ENCODE measurements at places on chromosomes 16 and 17. TPM values are rescaled to one million over a fixed set of nuclear protein-coding genes. Genes with fewer than 3 reads are reported as not detected.
A peak's percentile ranks its signal among the peaks of the same experiment; 100 is the strongest.

- DNase-seq = no peak
Observed at GRCh38 chr17:38431346-38432145, 3.3 kb downstream of the ARHGAP23 start.

DNA sequence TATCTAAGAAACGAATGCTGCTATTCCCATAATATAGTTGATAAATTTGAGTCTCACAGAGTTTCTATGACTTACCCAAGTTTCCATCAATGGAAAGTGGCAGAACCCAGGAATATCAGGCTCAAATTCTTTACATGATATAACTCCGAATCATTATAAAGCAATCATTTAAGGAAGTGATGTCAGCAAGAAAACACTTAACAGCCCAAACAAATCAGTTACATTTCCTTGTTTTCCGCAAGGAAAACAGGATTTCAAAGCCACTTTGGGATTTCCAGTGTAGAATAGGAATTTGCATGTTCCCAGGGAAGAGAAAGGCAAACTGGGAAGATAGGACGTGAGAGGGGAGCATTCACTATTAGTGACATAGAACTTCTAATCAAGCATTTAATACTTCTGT, 311.4 kb upstream of the GOT2 start:
- no peak for DNase-seq

GRCh38 chr17:20284570-20285295, 182.6 kb downstream of the LGALS9B start:
- no peak for DNase-seq

GRCh38 chr16:14310519-14310991, 239.4 kb downstream of the MRTFB start:
- no peak for DNase-seq

- no peak for DNase-seq
Observed at GRCh38 chr17:49545806-49546545, 29.7 kb upstream of the NXPH3 start.

DNA sequence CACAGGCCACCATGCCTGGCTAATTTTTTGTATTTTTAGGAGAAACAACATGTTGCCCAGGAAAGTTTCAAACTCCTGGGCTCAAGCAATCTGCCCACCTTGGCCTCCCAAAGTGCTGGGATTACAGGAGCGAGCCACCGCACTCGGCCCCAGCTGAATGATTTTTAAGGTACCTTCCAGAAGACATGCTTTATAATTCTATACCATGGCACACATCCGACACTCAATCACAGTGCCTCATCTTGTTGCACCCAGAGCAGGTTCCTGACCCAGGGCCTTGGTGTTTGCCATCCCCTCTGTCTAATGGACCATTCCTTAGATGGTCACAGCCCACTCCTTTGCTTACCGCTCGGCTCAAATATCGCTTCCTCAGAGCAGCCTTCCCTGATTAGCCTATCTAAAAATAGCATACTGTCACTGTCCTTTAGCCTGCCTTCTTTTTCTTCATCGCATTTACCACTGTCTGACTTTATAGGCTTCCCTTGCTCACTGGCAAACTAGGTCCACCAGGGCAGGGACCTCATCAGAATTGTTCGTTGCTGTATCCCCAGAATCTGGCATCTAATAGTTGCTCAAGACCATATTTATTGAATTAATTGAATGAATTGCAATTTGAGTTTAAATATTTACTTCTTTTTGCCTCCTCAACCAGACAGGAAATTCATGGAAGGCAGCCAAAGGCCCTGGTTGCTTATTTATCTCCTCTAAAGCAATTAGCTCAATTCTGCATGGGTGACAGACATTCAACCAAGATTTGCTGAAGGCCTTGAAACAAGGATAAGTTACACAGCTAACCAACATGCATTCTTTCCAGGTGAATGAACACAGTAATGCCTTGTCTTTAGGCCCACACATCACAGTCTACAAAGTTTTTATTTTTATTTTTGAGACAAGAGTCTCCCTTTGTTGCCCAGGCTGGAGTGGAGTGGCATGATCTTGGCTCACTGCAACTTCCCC, 6.3 kb upstream of the TENT4B start:
- DNase-seq = no peak

ZNF205 gene
- 14.7 TPM for total RNA-seq

VMO1 gene
- total RNA-seq = 0.27 TPM

OR1E2 gene
- not detected for total RNA-seq

- DNase-seq = no peak
Observed at GRCh38 chr17:75558666-75559530, 28.7 kb upstream of the MYO15B start.

DNA sequence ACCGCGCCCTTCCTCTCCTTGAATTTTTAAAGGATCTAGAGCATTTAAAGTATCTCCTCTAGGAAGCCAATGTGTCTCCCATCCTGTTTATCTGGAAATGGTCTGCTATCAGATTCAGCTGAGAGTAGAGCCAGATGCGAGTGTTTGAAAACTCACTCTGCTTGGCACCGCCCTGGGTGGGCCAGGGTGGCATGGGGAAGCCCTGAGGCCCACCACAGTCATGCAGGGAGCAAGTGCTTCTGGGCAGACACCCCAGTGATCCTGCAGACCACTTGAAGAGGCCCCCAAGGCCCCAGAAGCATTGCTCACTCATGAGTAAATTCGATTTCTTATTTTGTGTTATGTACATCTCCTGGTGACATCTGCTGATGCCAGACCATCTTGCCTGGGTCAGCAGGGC, 8.7 kb upstream of the CACNG4 start:
- DNase-seq = no peak

GRCh38 chr17:48490451-48490892, 40.3 kb downstream of the HOXB1 start:
- no peak for DNase-seq

DNA sequence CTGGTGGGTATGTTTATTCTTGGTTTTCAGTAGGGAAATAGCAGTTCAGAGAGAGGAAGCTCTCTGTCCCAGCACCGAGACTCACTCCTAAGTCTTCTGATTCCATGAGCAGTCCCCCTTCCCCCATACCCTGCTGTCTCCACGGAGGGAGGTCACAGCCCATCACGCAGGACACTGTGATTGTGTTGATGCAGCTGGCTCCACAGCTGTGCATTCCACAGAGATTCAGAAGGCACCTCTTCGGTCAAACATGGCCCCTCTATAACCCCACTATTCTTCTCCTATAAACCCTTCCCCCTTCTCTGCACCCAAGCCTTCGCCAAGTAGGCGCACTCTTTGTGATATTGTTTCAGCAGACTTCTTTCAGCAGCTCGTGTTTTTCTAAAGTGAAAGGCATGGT, 104.3 kb upstream of the HLF start:
- DNase-seq = no peak

TRPV3 gene
- 1.9 TPM for total RNA-seq

DNA sequence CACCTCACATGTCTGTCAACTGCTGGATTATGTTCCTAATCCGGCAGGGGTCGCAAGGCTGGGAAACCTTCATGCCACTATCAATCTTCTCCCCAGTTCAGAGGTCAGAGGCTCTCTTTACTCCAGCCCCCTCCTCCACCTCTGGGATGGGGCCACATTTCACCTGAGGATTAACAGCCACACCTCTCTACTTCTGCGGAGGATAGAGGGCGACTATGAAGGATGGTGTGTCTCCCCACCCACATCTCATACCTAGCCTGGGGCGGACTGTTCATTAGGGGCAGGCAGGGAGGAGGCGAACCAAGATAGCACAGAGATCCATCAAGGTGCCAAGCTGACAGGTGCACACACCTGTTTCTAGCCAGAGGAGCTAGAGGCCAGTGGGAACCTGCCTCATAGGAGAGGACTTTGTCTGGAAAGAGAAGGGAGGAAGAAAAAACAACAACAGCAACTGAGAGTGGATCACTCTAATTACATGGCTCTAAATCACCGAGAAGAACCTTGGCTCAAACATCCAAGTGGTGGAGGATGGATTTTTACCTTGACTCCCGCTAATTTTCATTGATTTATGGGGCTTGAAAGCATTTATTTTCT, 41.9 kb upstream of the SKAP1 start:
- DNase-seq = no peak

DNA sequence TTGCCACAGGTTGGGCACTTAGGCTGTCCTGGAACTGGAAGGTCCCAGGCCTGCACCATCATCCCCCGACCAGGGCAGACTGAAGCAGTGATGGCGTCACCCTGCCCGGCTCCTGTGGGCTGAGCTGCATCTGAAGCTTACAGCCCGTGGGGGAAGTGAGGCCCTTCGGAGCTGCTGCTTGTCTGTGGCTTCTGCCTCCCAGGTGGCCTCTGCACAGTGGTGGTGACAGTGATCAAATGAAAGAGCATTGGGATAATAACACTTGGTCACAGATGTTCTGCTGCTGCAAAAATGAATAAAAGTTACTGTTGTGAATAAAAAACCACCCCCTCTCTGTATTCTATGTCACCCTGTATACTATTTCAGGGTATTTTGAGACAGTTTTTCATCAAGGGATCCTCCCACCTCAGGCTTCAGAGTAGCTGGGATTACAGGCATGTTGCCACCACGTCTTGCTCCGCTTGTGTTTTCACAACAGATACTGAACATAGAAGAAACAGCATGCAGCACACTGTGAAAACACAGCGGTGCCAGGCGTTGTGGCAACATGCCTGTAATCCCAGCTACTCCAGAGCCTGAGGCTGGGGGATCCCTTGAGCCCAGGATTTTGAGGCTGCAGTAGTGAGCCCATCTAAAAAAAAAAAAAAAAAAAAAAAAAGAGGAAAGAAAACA, 165.0 kb downstream of the LGALS9B start:
- peak; percentile 13 for DNase-seq

- DNase-seq = no peak
Observed at GRCh38 chr16:2702871-2703745, 16.9 kb downstream of the PRSS27 start.

DNA sequence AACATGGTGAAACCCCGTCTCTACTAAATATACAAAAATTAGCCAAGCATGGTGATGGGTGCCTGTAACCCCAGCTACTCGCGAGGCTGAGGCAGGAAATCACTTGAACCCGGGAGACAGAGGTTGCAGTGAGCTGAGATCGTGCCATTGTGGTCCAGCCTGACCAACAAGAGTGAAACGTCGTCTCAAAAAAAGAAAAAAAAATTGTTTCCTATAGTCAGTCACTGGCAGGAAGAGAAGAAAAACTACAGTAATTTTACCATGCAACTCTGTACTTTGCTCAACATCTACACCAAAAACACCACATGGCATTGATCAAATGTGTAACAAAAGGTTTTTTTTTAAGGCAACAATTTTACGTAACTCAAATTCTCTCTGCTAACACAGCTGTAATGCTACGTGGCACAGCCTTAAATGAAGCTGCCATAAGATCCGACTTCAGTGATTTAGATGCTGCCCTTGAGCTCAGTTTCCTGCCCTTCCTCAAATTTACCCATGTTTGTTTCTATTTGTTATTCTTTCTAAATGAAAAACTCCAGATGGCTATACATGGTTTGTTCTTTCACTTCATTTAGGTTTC, 40.2 kb downstream of the CNOT1 start:
- no peak for DNase-seq

GRCh38 chr16:17173281-17173680, 297.5 kb downstream of the XYLT1 start:
- DNase-seq = peak; percentile 38

GRCh38 chr17:72735592-72735991, 356.9 kb downstream of the SLC39A11 start:
- no peak for DNase-seq

GRCh38 chr17:5234645-5235576, at the start of gene SCIMP:
TSS of gene SCIMP (minus strand) at chr17:5234860. CDS start at chr17:5234755, 105 bp downstream.
- no peak for DNase-seq

GRCh38 chr17:14886200-14886739, 378.9 kb downstream of the PMP22 start:
- DNase-seq = peak; percentile 8

GRCh38 chr17:49676276-49676868, 1.5 kb downstream of the SPOP start:
- DNase-seq = peak; percentile 34

UBFD1 gene
- total RNA-seq = 89.1 TPM

TOM1L2 gene
- 40.3 TPM for total RNA-seq

G6PC1 gene
- total RNA-seq = not detected

CRYBA1 gene
- total RNA-seq = not detected

DHRS7C gene
- not detected for total RNA-seq
